ENCODE measurements at places on chromosomes 1 and 21.

DNA sequence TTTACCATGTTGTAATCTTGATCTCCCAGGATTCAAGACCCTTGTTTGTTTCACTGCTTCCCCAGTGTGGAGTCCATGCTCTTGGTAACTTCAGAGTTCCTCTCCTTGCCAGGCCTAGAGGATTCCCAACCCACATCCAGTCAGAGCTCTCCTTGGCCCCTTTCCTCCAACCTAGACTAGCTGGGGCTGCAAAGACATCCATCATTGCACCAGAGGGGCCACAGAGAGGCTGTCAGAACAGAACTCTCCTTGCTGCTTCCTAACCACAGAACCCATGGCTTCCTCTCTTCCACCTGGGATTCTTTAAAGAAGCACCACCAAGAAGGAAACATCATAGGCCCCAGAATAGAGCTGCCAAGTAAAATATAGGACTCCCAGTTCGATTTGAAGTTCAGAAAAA is 81.0 kb downstream of the HMGB4 start:
- DNase-seq, result no peak

DNA sequence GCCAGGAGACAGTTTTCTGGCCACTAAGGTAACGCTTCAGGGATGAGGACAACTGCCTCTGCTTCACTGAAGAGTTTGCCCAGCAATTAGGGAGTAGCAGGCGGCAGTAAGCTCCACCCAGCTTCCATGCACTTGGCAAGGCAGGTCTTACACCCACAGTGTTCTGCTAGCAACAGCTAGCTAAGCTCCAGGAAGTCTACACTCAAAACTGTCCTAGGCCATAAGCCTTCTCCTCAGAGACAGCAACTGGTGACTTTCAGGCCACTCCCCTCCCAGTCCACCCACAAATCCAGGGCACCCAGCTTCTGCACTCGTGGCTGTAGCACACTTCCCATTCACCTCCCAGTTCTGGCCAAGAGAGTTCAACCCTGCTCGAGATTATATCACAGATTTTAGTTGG is 47.3 kb downstream of the KMO start:
- DNase-seq, result no peak

DNA sequence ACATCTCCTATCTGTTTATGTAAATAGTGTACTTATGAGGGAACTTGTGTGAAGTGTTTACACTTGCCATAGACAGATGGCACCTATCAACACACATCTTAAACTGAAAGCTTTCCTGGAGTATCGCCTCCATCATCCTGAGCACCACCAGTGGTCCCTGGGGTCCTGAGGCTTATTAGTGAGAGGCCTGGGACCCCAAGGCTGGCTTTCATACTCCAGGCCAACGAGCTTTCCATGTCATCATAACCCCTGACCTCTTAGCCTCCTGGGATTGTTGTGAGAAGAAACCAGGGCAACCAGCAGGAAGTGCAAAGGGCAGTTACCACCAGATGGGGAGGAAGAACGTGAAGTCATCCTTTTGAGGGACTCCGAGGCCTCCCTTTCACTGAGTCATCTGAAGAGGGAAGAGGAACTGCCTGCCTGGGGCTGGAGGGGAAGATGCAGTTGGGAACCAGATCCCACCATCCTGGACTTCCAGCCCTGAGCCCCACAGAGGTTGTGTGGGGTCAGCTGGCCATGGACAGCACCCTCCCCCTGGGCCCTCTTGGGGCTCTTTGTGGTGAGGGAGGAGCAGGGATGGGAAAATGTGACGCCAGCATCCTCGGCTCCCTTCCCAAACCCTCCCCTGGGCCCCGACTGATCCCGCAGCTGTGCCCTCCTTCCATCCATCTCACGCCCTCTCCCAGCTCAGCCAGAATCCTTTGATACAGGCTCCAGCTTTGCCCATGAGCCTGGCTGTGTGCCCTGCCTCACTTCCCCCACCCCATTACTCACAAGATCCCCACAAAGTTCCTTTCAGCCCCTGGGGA is 5.8 kb downstream of the INKA2 start:
- peak; percentile 69 for DNase-seq

DNA sequence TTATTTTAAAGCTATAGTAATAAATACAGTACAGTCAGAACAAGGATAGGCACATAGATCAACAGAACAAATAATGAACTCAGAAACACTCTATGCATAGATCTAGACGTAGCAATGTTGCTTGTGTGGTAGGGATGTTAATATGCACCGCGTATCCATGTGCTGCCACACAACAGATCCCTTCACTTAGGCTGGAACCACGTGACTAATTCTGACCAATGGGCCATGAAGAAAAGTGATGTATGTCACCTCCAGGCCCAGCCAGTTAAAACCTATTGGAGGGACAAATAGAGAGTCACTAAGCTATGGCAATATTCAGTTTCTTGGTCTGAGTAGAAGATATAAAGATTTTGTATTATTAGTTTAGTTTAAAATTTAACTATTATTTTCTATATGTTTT is 91.4 kb downstream of the ADAMTS1 start:
- no peak for DNase-seq

DNA sequence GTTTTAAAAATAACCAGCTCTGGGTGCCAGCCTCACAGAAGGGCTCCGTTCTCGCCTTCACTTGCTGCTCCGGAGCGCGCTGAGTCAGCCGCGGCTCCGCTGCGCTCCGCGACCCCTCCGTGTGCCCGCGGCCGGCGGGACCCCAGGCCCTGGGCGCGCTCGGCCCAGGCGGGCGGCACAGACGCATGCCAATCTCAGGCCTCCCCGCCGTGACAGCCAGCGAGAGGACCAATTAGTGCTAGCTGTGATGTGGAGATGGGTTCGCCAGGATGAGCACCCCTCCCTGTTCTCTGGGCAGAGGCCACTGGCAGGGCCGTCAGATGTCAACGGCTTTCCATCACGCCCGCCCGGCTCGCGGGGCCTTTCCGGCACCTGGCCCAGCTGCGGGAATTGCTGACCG is 293.8 kb downstream of the SPATA17 start:
- no peak for DNase-seq

DNA sequence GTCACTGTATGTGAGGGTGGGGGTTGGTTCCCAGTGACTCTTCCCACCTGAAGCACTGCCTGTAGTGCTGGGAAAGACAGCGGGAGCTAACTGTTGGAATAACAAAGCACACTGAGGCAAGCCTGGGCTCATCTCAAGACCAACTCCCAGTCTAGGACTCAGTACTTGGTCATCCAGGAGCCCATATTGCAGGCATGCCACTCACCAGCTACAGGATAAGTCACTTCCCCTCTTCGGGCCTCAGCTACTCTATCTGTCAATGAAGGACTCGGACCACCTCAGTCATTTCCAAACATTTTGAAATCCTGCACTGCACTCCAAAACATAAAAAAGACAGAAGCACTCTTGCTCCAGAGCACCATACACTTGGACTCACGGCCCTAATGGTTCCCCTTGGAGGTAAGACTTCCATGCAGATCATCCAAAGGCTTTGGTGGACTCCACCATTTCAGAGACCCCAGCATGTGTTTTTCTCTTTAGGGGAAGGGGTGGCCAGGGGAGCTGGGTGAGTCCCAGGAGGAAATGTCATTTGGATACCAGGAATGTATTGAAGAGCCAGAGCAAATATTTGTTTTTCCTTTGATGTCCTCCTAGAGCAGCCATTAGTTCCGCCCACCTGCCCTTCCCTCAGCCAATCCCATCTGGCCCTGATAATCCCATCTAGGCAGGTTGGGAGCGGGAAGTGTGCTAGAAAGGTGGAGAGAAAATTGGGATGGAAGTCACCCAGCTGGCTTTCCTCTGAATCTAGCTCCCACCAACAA is 3.1 kb downstream of the NUAK2 start:
- no peak for DNase-seq

DNA sequence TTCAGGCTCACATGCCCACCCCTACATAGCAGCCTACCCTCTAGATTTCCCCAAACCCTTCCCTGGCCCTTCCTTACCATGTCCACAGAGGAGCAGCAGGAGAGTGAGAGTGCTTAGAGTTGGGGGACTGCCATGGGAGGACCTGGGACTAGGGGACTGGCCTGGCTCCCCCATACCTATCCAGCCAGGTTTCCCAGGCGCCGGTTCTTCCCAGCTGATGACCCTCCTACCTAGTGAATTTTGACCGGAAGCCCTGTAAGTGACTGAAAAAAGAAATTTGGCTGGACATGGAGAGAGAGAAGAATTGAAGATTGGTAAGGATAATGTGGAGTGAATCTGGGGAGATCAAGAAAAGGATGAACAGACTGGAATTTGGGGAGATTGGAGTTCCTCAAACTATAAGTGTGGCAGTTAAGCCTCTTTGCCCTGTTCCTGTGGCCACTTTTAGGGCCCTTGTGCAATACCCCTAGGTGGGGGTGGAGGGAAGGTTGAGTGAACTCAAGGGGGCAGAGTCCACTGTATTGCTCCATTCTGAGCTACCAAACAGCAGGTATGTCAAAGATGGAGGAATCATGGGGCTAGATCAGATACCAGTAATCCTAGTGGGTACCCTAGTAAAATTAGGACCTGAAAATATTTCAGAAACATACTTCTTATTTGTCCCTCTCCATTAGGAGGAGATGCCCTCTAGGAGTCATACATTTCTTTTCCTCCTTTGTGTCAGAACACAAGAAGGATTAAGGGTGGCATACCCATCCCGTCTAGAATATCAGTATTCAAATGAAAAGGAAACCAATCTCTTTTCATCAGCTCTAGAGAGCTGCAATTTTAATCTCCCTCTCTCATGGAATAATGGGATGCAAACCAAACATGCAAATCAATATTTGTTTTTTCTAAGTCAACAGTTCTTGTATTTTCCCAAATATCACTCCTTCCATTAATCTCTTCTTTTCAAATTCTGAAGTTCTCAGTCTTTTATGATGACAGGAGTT is 1.2 kb downstream of the HJV start:
- DNase-seq, result no peak

- no peak for DNase-seq
Observed at GRCh38 chr1:214467078-214467585, 84.3 kb downstream of the PTPN14 start.

DNA sequence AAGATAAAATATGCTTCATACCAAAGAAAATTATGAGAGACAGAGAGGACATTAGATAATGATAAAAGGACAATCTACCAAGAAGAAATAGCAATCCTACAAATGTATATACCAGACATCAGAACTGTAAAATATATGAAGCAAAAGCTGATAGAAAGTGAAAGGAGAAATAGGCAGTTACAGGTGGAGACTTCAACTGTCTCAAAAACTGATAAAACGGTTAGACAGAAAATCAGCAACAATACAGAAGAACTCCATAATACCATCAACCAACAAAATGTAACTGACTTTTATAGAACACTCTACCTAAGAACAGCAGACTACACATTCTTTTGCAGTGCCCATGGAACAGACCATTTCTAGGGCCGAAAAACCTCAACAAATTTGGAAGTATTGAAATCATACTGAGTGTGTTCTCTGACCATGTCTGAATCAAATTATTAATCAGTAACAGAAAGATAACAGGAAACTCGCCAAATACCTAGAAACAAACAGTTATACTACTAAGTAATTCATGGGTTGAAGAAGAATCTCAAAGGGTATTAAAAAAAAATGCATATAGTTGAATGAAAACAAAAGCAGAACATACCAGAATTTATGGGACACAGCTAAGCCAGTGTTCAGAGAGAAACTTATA is 132.1 kb downstream of the RPS6KC1 start:
- no peak for DNase-seq

DNA sequence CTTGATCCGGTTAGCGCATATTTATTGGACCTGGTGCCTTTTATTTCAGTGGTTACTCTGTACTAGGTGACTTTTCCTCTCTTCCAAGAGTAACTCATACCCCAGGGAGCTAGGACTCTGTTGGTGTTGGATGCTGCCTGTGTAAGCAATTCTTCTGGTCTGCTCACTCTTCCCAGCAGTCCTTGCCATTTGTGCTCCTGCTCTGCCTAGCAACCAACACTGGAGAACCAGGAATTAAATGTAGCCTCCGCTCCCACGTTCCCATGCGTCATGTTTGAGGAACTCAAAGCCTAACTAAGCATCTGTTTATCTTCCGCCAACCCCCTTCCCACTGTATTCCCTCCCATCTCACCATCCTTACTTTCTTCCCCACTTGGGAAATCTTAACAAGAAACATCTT is 65.7 kb upstream of the RAVER2 start:
- no peak for DNase-seq

DNA sequence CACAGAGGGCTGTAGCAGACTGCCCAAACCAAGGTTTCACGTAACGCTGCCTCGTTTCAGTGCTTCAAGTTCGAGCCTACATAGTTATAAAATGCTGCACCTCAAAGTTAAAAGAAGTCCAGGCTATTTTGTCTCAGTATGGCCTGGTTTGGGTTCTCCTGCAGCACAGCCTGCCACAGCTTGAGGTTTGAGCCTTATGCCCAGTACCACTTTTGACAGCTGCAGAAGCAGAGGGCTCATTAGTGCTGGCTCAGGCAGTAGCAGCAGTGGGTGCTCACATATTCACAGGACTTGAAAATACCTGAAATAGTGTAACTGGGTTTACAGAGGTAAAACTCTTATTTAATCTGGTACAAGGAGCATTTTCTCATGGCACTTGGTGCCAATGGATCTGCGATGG is 15.3 kb downstream of the SPATA46 start:
- DNase-seq, result no peak

- DNase-seq, result no peak
Observed at GRCh38 chr1:94634977-94635416, 93.4 kb upstream of the F3 start.

DNA sequence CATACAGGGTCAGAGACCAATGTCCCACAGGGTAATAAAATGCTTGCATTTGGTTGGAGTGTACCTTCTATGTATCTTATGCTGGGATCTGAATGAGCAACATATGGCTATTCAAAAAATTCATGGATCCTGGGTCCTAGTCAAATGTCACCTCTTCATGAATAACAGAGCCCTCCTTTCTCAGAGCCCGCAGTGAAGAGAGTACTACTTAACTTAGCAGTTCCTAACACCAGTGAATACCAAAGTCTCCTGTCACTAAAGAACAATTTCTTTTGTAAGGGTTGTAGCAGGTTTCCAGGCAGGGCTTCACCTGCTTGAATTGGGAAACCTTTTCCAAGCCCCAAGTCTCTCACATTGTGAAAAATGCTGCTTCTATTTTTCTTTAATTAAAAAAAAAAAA is 483.0 kb upstream of the DEPDC1 start:
- DNase-seq, result no peak

DNA sequence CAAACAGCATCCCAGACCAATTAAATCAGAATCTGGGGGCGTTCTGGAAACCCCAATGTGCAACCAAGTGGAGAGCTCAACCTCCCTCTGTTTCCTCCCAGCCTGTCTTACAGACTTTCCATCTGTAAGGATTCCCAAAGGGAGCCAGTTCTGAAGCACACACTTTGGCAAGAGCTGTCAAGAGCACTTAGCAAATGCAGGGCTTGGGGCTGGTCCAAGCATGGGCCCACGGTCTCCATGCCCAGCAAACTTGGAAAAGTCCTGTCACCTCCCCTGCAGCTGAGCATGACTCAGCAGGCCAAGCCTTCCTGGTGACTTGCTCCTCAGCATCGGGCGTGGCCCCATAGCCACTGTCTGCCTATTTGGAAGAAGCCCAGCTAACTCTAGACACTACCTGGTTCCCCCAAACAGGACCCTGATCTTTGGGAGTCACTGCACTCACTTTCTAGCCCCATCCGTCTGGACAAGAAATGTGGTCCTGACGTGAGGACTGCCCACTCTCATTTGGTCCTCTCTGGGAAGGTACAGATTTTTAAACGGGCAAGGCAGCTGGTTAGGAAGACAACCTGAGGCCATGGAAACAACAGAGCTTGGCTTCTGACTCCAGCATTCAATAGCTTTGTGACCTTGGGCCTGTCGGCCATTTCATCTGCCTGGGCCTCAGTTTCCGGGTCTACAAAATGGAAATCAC is 16.9 kb downstream of the SLC2A1 start:
- peak; percentile 89 for DNase-seq

- DNase-seq, result no peak
Observed at GRCh38 chr1:157249739-157250138, 111.5 kb upstream of the ETV3 start.

Data from GM03348 (cell line).